ENCODE measurements at places on chromosomes 3 and 15. TPM values are rescaled to one million over a fixed set of nuclear protein-coding genes. Genes with fewer than 3 reads are reported as not detected.

The KIAA1143 gene
- 18.3 TPM for total RNA-seq

The UPK1B gene
- not detected for total RNA-seq

The ANKDD1A gene
- 6.7 TPM for total RNA-seq

The CFAP20DC gene
- total RNA-seq, result 3.8 TPM

The TMC3 gene
- total RNA-seq, result not detected
